Naive B cell (primary cell): ENCODE measurements at places on chromosomes 4 and X. TPM values are rescaled to one million over a fixed set of nuclear protein-coding genes. Genes with fewer than 3 reads are reported as not detected.

DNA sequence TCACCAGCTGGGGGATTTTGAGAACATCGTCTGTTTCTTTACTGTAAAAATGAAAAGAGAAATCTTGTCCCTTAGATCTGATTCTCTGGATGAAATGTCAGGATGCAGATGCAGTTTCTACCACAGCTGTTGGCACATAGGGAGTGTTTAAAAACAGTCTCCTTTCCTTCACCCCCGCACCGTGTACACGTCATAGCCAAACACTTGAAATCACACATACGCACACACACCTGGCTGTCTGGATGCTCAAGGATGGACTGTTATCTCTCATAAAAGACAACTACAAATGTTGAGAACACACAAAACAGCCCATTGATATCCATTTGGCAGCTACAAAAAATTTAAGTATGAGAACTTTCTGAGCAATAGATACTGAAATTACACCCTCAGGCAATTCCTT is 275.8 kb upstream of the CLNK start:
- no peak overlapping the region for H3K4me3 ChIP-seq
- H3K4me1 ChIP-seq: peaks cover 25% of the 10 kb centered on the region
- H3K27me3 ChIP-seq: peaks cover 4% of the 10 kb centered on the region
- H3K36me3 ChIP-seq: no peaks in the 10 kb centered on the region
- H3K27ac ChIP-seq: no peak overlapping the region

- no peak overlapping the region for H3K27ac ChIP-seq
- no peak for DNase-seq
- H3K4me3 ChIP-seq: no peak overlapping the region
- no peaks in the 10 kb centered on the region for H3K36me3 ChIP-seq
Measured at GRCh38 chrX:150450519-150451177, 87.5 kb downstream of the MAMLD1 start.

- H3K27me3 ChIP-seq: peaks cover 7% of the 10 kb centered on the region
- H3K36me3 ChIP-seq: no peaks in the 10 kb centered on the region
- H3K27ac ChIP-seq: no peak overlapping the region
- no peak overlapping the region for H3K4me3 ChIP-seq
- peaks cover 11% of the 10 kb centered on the region for H3K4me1 ChIP-seq
- no peak for DNase-seq
Measured at GRCh38 chrX:136204571-136204970, 46.6 kb downstream of the MAP7D3 start.

DNA sequence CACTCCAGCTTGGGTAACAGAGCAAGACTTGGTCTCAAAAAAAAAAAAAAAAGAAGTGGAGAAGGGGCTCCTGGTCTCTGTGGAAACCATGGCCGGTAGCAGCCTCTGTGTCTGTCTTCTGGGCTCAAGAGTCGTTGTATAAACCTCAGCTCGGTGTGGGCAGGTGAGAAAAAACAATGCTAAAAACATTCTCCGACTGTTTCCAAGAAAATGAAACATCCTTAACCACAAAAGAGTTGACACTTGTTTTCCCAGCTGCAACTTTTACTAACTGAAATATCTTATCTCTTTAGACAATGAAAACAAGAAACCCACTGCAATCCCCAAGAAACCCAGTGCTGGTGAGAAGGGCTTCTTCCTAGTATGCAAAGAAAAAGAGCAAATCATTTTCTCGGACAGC is 26.2 kb downstream of the CD99 start:
- H3K4me1 ChIP-seq: no peaks in the 10 kb centered on the region
- H3K4me3 ChIP-seq: peak overlapping the region; percentile 15
- H3K27ac ChIP-seq: no peak overlapping the region
- peaks cover 24% of the 10 kb centered on the region for H3K36me3 ChIP-seq

The PLK4 gene
- polyA plus RNA-seq: 1.2 TPM

The GLA gene
- 23.7 TPM for polyA plus RNA-seq

The CT55 gene
- not detected for polyA plus RNA-seq
